ENCODE measurements at places on chromosomes 16 and 17.

GRCh38 chr16:64162613-64163375 is 959.1 kb downstream of the CDH11 start:
- no peak for DNase-seq

- DNase-seq: no peak
Measured at GRCh38 chr17:7017827-7018200, 5.0 kb upstream of the BCL6B start.

DNA sequence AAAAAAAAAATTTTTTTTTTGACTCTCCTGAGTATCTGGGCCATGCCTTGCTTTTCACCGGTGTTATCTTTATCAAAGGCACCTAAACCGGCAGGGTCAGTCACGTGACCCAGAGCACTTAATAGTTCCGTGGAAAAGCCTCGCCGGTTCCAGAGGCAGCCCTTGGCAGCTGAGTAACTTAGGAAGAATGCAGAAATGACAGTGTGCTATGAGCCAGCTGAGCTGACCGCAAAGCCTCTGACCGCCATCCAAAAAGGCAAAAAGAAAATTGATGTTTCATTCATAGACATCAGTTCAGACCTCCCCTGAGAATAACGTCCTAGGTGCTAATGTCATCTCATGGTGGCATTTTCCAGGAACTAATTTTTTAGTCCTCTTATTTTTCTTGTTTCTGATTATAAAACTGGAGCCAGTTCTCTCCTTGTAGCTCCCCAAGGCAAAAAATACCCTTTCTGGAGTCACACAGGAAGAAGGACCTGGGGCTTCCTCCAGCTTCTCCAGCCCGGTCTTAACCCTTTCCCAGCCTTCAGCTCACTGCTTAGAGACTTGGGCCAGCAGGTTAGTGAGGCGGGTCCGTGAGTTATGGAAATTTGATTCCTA is 122.6 kb downstream of the SOCS1 start:
- peak; percentile 80 for DNase-seq

DNA sequence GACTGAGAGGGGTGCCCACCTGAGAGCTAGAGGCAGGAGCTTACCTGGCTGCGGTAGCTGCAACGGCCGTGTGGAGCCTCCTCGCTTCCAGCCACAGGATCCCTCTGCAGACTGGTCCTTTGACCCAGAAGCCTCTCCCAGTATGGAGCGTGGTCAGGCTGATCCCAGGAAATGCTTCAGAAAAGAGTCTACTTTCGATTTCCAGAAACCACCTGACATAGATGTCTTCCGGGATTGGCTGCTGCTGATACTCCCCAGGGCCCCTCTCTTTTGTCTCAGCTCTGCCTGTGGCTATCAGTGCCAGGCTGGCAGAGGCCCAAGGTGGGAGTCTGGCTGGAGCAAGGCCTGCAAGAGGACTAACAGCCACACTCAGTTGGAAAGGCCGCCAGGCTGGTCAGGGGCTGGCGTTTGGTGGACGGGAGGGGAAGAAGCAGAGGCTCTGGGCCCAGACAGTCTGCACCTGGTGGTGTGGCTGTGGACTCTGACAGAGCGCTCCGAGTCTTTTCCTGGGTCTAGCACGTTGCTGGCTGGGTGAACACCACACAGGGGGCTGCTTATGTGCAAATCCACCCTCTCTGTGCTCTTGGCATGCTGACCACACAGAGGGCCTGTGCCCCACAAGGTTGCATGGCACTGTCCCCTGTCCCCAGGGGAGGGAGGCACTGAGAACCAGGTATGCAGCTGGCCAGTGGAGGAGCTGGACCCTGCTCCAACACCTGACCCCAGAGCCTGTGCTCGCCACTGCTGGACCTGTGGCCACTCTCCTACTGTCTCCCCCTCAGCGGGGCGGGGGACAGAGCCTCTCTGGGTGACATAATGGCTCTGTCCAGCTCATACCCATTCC is at the start of gene LGALS3BP:
Gene LGALS3BP, minus strand, starts transcription at position 144 of the 844 bp plus-strand sequence. CDS start 2,732 bp downstream, outside the sequence.
- DNase-seq: peak; percentile 46

DNA sequence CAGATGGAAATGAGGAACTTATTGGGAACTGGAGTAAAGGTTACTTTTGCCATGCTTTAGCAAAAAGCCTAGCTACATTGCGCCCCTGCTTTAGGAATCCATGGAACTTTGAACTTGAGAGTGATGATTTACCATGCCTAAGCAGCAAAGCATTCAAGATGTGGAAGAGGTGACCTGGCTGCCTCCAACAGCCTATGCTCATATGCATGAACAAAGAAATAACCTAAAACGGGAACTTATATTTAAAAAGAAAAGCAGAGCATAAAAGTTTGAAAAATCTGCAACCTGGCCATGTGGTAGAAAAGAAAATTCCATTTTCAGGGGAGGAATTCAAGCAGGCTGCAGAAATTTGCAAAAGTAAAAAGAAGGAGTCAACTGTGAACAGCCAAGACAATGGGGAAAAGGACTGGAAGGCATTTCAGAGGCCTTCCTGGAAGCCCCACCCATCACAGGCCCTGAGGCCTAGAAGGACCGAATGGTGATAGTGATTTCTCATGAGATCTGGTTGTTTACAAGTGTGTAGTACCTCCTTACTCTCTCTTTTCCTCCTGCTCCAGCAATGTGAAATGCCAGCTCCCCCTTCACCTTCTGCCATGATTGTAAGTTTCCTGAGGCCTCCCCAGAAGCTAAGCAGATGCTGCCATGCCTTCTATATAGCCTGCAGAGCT is 48.7 kb downstream of the MRPS23 start:
- DNase-seq: no peak

DNA sequence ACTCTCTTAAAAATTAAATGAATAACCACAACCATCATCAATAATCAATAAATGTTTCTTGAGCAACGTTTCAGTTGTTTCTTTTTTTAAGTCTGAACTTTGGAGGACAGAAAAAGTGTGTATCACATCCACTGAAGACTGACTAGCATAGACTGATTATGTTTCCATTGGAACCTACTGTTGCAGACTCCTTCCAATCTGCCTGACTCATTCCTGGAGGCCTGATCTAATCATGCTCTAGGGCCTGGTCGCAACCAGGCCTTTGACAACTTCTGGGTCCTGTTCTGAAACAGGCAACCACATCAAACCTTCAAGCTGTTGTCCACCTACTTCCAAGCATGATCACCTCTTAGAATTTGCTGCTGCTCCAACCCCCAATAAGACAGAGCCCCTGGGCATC is 109.2 kb upstream of the NUDT7 start:
- DNase-seq: no peak

DNA sequence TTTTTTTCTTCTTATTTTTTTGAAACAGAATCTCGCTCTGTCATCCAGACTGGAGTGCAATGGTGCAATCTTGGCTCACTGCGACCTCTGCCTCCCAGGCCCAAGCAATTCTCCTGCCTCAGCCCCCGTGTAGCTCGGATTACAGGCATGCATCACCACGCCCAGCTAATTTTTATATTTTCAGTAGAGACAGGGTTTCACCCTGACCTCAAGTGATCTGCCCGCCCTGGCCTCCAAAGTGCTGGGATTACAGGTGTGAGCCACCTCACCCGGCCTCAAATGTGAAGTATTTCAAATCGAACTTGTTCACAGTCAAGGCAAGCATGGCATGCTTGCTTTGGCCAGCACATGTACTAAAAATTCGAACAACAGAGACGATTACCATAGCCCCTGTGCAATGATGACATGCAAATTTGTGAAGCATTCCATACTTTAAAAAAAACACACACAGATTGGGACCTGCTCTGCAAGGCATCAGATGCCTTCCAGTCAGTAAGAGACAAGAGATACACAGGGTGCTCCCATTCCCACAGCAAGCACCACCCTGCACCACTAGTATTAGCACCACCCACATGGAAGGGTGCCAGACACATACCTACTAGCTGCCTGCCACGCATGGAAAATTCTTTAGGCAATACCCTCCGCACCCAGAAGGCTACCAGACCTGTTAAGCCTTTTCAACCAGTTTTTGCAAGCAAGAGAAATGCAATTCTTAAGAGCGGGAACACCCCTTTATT is 47.2 kb downstream of the ANKRD11 start:
- DNase-seq: peak; percentile 39

DNA sequence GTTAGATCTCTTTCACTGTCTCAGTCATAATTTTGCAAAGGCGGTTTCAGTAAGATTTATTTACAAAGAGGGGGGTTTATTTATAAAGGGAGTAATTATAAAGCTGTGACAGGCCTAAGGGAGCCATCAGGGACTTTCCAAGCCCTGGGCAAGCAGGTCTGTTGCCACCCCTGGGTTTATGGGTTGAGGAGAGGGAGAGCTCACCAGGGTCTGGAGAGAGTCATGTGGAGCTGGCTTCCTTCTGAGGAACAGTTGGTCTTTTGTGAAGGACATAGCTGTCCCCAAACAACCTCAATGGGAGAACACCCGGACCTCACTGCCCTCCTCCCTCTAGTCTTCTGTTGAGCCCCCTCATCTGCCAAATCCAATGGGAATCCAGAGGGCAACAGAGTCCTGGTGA is 9.8 kb downstream of the ITGAM start:
- no peak for DNase-seq

DNA sequence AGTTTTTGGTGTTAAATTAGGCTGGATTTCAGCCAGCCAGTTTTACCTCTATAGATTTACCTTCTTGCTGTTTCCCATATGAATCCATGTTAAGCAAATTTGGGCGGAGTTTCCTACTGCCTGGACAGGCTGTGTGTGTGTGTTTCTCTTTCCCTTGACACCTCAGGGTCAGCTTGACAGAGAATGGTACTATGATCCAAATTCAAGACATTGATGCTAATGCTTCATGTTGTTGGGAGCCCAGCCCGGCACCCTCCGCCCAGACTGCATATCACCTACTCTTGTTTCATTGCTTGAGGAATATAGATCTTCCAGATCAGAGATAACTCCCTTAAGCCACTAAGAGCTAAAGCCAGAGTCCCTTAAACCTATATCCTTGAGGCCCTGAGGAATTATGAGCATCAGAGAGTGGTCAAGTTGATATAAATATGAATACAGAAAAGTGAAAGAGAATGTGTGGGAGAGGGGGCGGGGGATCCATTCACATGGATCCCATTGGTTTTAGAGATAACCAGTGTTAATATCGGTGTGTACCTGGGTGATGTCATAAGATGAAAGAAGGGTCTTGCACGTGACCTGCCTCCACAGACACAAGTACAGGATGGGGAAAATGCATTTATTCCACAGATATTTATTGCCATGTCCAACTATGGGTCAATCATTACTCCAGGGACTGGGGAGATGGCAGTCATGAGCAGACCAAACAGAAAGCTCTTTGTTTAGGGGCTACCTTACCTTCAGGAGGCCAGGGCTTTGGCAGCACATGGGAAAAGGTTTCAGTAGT is 69.7 kb downstream of the WIPI1 start:
- no peak for DNase-seq

- no peak for DNase-seq
Measured at GRCh38 chr16:30924076-30924912, 922 bp downstream of the FBXL19 start.

DNA sequence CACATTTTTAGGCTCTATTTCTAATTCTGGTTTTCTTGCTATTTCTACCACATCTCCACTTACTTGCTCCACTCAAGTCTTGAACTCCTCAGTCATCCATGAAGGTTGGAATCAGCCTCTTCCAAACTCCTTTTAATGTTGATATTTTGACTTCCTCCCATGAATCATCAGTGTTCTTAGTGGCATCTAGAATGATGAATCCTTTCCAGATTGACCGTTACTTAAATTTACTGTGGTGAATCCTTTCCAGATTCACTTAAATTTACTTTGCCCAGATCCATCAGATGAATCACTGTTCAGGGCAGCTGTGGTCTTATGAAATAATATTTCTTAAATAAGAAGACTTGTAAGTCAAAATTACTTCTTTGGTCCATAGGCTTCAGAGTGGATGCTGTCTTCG is 32.4 kb downstream of the CLTC start:
- peak; percentile 30 for DNase-seq

DNA sequence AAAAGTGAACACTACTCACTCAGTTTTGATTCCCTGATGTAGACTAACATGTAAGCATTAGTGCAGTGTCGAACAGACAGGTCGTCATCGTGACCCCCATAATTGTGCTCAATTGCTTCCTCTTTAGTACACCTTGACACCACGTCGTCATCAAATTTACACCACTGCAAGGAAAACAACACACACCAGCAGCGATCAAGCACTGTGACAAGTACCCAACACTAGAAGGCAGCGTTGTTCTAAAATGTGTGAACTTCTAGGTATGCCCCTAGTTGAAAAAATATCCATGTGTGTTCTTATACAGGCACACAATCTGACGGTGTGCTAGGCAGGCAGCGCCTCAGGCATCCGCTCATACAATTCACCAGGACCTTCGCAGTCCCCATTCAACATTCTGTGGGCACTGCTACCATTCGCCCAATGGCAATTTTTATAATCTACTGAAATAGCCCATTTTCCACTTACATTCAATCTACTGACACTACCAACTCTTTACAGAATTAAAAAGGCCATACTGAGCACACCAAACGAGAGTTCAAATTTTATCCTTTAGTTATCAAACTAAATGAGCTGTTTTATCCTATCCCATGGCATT is 23.1 kb downstream of the LITAFD start:
- no peak for DNase-seq

GRCh38 chr17:5869041-5869745 is 201.0 kb upstream of the WSCD1 start:
- no peak for DNase-seq

DNA sequence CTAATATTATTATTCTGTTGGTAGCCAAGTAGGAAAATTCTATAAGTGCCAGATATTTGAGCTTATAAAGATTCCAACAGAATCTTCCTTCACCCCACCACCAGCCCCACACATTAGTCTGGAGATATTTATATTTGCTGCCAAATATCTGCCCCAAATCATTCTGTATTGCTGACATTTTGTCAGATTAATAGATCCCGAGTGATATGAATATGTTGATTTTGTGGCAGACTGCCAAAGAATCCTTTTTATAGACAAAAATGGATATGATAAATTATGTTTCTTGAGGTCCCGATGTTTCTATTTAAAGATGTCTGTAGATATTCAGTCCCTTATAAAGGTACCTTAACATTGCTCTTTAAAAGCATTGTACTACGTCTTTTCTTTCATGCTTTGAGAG is 162.2 kb upstream of the KCNJ16 start:
- DNase-seq: no peak

- no peak for DNase-seq
Measured at GRCh38 chr17:45575126-45575885, 84.8 kb upstream of the PLEKHM1 start.

DNA sequence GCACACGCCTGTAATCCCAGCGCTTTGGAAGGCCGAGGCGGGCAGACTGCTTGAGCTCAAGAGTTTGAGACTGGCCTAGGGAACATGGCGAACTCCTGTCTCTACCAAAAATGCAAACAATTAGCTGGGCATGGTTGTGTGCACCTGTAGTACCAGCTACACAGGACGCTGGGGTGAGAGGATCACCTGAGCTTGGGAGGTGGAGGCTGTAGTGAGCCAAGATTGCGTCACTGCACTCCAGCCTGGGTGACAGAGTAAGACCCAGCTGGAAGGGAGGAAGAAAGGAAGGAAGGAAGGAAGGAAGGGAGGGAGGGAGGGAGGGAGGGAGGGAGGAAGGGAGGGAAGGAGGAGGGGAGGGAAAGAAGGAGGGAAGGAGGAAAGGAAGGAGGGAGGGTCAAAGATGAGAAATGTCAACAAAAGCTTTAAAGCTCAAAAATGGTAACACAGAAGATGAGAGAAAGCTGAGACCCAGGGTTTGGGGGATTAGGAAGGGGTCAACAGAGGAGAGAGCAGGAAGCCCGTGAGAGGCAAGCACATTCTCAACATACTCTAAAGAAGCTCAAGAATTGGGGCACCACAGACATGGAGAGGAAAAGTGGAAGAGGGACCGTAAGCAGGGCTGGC is 5.0 kb upstream of the KRT19 start:
- DNase-seq: no peak
